ENCODE measurements at places on chromosomes 5 and 9.

DNA sequence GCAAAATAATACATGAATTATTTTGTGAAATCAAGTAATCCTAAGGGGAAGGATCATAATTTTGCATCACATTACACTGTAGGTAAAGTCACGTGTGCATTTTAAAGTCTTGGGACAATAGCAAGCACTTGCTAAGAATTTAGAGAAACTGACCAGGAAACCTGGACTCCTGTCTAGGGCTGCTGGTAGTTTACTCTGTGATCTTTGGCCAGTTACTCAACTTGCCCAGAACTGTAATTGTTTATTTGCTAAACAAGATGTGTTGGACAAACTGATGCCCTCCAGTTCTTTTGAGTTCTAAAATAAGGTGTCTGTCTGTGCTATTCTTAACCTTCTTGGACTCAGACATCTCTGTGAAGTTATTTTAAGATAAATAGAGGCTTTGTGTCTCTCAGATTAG, 594.8 kb upstream of the DMAC1 start:
- DNase-seq, result no peak

DNA sequence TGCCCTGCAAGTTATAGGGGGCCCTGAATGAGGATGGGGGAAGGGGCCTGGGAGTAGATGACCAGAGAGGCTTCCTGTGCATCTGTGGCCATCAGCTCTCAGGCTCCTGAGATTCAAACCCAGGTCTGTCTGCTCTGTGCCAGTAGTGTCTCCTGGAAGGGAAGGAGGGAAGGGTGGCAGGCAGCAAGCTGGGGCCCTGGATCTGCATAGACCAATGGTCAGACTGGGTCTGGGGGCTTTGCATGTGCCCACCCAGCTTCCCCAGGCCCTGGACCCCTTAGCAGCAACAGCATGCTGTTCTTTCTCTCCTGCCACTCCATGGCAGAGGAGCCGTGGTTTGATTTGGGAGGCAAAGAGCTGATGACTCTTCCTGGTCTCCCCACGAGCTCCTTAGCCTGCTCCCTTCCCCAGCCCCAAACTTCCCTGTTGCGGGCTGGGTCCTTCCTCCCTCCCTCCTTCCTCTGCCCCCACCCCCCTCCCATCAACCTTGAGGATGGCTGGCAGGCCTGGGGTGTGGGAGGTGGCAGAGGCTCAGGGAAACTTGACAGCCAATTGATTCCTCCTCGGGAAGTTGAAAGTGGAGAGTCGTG, 31.6 kb downstream of the DAB2IP start:
- DNase-seq, result no peak

- no peak for DNase-seq
Measured at GRCh38 chr5:98398465-98398864, 375.0 kb upstream of the RGMB start.

GRCh38 chr5:13957032-13957645, 12.7 kb upstream of the DNAH5 start:
- no peak for DNase-seq

DNA sequence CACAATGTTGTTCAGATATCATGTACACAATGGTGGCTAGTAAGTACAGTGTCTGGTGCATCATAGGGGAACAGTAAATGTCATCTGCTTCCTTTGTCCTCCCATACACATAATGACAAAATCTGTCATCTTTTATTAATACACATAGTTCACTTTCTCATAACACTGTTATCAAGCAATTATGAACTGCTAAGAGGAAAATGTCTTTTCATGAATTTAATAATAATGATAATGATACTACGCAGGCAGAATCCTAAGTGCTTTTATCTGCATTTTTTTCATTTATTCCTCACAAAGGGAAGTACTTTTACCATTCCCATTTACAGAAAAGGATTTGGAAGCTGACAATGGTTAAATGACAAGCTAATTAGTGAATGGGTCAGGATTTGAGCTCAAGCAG, 35.7 kb downstream of the DPYSL3 start:
- no peak for DNase-seq

GRCh38 chr5:135392256-135392655, 6.8 kb downstream of the MACROH2A1 start:
- DNase-seq, result no peak

GRCh38 chr5:89313804-89314588, 431.0 kb upstream of the MEF2C start:
- DNase-seq, result no peak

DNA sequence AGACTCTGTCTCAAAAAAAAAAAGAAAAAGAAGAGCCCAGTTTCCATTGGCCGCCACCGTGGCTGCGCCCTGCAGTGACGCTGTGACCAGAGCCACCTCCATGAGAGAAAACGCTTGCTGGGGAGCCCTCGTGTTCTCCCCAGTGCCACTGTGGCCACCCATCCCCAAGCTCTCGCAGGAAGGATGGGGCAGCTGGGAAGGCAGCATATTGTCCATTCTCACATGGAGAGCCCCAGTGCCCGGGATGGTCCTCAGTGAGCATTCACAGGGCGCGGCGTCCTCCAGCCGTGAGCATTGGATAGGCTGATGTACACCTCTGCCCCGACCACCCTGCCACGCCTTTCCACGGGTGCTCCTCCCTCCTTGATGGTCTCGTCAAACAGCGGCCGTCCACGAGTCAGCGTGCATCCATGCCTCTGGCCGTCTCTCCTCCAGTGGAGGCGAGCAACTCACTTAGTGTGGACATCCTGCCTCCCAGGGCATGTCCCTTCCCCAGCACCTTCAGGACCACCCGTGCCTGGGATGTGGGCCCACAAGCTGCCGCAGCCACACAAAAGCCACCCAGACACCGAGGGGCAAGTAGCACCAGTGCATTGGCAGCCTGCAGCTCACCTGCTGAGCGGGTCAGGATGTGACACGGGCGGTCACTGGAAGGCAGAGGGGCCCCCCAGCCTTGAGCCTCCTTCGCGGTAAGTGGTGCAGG, 23.4 kb upstream of the SLC6A19 start:
- DNase-seq, result no peak

- DNase-seq, result no peak
Measured at GRCh38 chr9:132367613-132368313, 13.0 kb upstream of the SETX start.

GRCh38 chr9:14302405-14302804, 11.5 kb downstream of the NFIB start:
- no peak for DNase-seq

GRCh38 chr5:68046445-68046844, 169.1 kb upstream of the PIK3R1 start:
- DNase-seq, result no peak

- no peak for DNase-seq
Measured at GRCh38 chr9:137582286-137582860, 3.6 kb upstream of the DPH7 start.

DNA sequence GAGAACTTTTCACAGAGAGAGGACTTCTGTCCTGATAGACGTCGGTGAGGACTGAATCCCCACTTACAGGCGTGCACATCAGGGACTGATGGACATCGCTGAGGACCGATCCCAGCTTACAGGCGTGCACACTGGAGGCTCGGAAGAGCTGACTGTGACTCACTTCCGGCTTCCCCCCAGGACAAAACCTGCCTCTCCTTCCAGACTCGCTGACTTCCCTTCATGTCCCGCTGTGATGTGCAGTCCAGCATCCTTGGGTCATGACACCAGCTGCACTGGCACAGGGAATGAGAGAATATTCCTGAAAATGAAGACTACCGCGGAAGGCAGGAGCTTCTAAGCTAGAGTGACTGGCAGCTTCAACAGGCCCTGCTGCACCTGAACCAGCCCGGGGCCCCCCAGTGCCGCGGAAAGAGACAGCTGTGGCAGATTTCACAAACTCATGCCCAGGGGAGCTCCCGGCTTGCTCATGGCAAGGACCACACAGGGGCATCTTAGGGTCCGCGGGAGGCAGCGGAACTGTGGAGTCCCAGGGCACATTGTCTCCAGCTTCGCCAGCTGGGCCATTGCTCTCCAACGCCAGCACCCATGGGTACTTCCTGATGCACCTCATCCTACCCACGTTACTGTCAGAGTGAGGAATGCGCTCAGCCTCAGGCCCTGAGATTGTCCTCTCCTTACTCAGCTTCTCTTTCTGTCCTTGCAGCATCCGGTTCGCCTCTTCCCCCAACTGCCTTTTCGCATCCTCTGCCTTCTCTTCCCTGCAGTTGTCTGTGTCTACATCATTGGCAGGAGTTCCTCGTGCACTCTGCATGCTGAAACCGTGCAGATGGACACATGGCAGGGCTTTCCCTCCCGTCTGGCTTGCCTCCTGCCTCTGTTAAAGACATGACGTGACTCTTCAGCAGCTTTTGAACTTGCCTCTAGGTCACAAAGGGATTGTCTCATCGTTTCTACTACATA, 29.5 kb downstream of the SURF6 start:
- DNase-seq, result no peak

DNA sequence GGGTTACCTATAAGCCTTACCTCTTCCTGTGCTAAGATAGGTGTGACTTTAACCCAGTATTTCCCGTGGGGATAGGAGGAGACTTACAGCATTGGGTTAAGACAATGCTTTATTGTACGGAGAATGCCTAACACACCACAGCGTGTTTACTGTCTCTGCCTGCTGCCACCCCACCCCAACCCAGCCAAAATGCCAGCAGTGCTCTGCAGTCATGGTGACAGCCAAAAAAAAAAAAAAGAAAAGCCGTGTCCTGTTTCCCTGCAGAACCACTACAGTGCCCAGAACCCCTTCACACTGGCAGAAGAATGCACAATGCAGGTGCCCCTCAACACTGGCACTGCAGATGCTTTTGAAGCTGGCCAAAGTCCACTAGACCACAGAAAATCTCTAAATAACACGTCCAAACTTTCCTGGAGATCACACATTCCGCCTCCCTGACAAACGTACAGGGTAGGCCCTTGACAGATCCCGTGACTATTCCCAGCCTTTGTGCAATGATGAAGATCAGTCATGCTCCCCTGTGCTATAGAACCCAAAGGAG, 102.2 kb downstream of the SERINC5 start:
- DNase-seq, result no peak

DNA sequence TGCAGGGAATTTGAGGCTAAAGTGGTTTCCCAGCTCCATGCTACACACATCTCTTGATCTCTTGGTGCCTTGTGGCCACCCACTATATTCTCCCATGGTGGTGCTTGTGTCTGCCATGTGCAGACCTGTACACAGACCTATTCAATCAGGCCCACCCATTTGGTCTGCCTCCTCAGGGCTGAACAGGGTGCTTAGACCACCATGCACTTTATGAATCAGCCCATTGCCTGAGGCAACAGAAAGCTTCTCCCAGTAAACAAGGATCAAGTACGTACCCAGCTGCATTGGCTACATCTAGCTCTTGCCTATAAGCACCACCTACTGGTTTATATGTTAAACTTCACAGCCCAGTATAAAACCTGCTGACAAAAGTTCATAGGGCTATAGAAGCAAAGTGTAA, 664.3 kb upstream of the EDIL3 start:
- DNase-seq, result no peak

- no peak for DNase-seq
Measured at GRCh38 chr9:130366888-130367550, 77.7 kb upstream of the ASS1 start.

DNA sequence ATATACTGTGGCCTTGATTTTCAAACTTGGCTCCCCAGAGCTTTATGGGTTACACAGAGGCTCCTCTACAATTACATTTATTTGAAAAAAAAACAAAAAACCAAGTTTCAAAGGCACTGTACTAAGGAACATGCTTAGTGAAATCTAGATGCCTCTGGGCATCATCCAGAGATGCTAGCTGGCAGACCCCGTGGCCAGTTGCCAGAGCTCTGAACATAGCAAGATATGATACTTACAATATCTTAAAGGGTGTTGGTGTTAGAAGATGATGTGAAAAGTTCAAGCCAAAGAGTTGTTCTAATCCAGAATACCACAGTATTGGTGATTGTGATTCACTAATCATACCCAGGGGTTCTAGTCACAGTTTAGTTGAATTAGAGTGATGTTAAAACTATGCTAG, 87.8 kb downstream of the JAK2 start:
- no peak for DNase-seq

DNA sequence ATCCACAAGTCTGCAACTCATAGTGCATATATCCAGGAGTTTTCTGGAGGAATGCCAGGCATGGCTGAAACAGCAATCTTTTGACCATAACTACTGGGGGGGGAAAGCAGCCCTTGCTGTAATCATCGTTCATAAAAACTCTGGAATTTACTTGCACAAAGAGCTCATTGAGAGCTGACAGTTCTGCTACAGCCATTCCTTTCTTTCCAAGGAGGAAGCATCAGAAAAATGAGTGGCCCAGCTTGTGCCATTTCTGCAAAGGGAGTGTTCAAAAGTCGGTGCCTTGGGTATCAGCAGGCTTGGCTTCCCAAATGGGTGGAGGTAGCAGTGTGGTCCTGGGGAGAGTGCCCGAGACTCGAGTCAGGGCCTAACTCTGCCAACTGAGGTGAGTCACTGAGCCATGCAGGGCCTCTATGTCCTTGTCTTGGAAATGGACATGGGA, 101.5 kb downstream of the GCNT1 start:
- DNase-seq, result no peak

GRCh38 chr9:38527503-38527902, 92.9 kb downstream of the ANKRD18A start:
- DNase-seq, result no peak

DNA sequence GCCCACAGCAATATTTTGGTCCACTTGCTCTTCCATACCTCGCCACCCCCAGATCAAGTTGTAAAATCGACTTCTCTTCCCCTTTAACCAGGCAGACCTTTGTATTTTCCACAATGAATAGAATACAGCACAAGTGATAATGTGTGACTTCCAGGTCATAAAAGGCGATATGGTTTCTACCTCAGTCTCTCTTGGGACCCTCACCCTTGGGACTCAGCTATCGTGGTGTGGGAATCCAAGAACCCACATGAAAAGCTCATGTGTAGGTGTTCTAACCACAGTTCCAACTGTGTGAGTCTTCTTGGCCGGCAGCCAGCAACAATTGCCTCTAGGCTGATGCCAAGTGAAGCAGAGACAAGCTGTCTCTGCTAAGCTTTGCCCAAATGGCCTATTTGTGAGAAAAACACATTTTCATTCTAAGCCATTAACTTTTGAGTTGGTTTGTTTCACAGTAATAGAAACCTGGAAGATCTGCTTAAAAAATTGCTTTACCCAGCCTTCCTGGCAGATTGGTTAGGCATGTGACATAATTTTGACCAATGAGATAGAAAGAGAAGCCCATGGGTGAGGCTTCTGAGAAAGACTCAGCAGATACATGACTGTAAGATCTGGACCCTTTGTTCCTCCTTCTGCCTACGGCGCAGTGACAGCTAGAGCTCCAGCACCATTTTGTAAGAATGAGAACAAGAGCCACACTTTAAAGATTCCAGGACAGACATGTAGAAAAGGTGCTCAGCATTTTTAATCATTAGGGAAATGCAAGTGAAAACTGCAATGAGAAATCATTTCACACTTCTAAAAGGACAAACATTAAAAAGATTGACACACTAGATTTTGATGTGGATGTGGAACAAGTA, 18.3 kb upstream of the MLLT3 start:
- peak; percentile 69 for DNase-seq

- no peak for DNase-seq
Measured at GRCh38 chr5:15737871-15738664, 238.1 kb downstream of the FBXL7 start.

GRCh38 chr5:8399471-8399870, 530.5 kb downstream of the MTRR start:
- DNase-seq, result no peak

- DNase-seq, result no peak
Measured at GRCh38 chr9:99040911-99041582, 63.9 kb upstream of the TGFBR1 start.

Data from activated CD8-positive, alpha-beta memory T cell treated with anti-CD3 and anti-CD28 coated beads for 1 hour (primary cell).